ENCODE measurements at places on chromosomes 5 and 9.

- no peak for DNase-seq
These were observed 68.6 kb downstream of the NEK6 start for GRCh38 chr9:124326378-124326777.

- no peak for DNase-seq
These were observed 23.1 kb downstream of the ZNF346 start for GRCh38 chr5:177045631-177046030.

DNA sequence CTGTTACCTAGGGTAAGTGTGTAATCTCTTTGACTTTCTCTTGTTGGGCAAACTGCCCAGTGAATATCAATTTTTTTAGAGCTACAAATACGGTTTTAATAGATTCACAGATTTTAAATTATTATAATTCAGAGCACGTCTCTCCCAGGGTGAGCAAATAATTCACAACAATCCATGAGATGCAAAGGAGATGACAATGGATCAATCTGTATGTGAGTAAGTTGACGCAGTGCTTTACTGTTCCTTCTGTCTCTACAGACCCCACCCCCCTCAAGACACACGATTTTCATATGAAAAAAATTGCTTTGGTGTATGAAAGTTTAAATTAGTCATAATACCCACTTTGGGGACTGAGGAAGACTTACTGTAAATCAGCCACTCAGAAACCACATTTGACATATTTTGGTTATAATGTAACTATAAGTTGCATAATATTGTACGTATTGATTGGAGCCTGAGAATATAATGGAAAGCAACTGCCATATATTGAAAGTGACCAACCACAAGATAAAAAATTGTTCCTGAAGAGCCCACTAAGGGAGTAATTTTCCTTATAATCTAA lies 201.7 kb downstream of the BNC2 start:
- no peak for DNase-seq

- no peak for DNase-seq
These were observed 252.5 kb upstream of the DMRT1 start for GRCh38 chr9:588981-589380.

Measured in AG20443 (cell line).